RKO (cell line): ENCODE measurements at places on chromosomes 1 and 21.

- DNase-seq = no peak
Observed at GRCh38 chr1:154497026-154497806, 4.8 kb upstream of the TDRD10 start.

GRCh38 chr1:24149866-24150233, 6.9 kb upstream of the IL22RA1 start:
- peak; percentile 84 for DNase-seq

- DNase-seq = no peak
Observed at GRCh38 chr1:230237009-230237370, 170.0 kb downstream of the GALNT2 start.

DNA sequence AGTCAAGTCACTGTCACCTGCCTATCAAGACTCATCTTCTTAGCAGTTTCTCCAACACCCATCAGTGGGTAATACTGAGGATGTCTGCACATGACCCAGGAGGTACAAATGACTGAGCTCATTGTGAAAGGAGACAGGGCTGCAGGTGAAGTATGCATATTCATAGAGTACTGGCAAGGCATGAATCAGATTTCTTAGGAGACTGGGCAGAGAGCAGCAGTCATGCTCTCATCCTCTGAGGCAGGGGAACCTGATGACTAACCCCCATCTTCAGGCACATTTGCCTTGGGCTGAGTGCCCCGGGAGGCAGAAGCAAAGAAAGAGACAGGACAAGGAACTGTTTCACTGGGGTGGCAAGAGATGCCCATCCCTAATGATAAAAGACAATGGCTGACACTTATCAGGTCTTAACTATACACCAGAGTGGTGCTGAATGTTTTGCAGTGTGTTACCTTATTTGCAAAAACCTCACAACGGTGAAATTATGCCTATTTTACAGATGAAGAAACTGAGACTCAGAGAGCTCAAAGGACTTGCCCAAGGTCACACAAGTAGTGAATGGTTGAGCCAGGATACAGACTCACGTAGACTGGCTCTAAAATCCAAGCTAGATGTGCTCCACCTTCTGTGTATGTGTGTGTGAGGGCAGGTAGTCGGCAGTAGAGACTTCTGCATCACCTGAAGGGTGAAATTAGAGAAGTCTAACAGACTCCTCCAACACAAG, 9.2 kb upstream of the GRHL3 start:
- peak; percentile 7 for DNase-seq

DNA sequence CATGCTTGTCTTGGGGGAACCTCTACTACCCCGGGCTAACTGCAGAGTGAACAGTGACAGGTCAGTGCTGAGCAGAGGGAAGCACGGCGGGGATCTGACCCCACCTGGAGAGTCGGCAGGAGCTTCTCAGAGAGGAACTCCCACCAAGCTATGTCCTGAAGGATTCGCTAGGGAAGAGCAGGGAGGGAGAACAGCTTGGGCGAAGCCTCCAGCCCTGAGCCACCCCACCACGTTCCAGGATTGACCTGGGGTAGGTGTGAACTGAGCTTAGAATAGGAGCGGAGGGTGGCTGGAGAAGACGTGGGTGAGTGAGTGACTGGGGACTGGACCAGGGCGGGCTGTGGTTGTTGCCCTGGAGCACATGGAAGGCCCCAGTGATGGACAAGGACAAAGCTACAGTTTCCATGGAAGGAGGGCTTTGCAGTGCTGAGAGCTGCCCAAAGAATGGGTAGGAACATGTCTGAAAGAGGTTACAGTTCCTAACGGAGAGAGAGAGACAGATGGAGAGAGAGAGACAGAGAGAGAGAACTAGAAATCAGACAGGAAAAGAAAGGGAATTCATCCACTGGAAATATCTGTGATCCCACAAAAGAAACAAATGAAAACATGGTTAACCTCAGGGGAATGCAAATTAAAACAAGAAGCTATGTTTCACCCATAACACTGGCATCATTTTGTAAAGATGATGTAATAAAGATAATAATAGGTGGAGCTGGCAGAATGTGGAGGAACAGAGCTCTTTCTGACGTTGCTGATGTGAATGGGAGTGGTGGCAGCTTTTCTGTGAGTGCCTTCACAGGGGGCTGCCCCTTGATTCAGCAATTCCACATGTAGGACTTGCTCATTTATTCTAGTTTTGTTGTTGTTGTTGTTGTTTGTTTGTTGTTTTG, 17.2 kb downstream of the BSND start:
- no peak for DNase-seq

DNA sequence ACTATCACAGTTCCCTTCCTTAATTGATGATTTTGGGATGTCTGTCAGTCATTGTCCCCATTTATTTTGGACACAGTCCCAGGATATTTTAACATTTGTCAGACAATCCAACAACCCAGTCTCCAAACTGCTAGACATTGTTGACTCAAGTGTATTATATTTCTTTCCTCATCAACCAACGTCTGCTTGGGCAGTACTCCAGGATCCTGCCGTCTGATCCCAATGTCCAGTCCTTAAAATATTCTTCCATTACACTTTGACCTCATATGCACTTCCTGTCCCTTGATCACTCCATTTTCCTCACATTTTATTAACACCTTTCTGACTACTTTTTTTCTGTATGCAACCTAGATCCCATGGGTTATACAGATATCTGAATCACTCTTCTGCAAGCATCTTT, 39.8 kb upstream of the KIAA0040 start:
- no peak for DNase-seq

DNA sequence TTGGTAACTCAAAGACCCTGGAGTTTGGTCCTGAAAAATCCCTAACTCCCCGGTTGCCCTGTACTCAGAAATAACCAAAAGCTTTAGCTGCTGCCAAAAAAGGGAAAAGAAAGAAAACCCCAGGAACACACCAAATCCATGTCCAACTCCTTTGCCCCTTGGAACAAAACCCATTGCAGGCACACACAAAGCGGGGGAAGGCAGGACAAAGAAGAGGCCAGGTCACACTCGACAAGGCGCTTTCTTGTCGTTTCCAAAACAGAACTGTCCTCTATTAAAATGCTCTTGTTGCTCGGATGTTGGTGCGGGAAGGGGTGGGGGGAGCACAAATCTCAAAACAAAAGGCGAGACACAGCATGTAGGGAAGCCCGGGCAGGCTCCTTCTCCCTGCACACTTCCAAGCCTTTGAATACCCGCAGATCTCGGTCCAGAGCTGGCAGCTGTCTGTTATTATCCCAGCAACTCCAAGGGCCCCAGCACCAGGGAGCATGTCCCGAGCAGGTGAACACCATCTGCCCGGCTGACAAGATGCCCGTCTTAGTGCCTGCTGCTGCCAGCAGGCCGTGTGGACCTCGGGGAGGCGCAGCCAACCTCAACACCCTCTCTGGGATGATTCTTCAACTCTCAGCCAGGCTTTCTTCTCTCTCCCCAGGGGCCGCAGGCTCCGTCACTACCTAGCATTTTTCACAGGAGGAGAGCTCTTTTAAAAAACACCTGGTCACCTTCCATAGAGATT, 96.4 kb downstream of the SSBP3 start:
- DNase-seq = no peak

- DNase-seq = no peak
Observed at GRCh38 chr1:181662606-181663005, 179.3 kb downstream of the CACNA1E start.
